ENCODE measurements at places on chromosomes 7 and 10.

DNA sequence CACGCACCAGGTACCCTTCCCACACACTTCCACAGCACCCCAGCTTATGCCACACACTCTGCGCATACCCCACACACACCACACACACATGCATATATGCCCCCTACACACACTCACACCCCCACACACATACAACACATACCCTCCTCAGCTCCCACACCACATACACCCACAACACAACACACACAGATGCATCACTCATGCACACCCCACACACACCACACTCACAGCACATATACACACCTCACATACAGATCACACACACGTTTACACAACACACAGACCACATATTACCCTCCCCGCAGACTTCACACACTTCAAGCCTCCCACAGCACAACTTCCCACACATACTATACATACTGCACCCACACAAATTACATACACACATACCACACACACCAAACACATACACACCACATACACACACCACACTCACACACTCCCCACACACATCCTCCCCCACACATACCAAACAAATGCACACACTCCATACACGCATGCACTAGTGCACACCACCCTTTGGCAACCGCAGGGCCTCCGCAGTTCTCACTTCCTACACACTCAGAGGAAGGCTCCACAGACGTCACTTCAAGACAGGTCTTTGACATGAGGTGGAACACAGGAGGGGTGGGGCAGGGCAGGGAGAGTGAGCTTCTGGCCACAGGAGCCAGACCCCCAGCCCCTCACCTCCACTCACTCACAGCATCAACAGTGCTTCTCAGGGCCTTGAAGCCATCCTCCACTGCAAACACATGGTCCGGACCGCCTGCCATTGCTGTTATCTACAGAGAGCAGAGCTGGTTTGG is 18.5 kb upstream of the ANTXRL start:
- DNase-seq: peak; percentile 74

GRCh38 chr10:128542659-128543058 is 416.4 kb upstream of the MKI67 start:
- no peak for DNase-seq

DNA sequence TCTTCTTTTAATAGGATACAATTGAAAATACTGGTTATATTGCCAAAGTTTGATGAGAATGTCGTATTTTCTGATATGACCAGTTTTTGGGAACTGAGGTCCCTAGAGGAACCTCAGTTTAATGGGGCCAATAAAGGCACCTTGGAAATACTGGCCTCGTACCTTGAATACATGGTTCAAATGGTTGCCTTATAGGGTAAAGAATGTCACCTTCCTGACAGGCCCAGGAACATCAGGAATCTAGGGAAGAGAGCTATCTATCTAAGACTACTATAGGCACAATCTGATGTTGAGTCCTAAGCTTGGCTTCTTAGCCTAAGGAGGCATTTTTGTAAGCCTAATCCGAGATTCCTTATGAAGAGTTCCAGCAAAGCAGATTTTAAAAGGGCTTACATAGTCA is 9.3 kb downstream of the SHTN1 start:
- no peak for DNase-seq

- DNase-seq: no peak
Measured at GRCh38 chr10:115829521-115830205, 443.3 kb downstream of the GFRA1 start.

- peak; percentile 1 for DNase-seq
Measured at GRCh38 chr7:124764847-124765400, 668 bp downstream of the GPR37 start.

DNA sequence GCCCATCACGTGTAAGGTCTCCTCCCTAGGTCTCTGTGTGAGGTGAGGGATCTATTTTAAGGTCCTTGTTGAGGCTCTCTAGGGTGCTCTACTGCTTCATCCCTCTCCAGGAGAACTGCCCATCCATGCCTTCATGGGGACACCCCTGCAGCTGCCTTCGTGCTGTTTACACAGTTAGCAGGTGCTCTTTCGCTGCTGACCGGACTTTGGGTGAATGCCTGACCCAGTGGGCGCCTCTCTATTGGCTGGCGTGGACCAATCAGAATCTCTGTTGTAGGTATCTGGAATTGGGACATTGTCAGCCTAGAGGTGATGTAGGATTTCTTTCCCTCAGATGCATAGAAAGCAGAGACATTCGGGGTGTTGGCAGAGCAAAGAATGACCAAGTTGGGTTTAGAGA is 38.7 kb upstream of the HMX3 start:
- no peak for DNase-seq

GRCh38 chr7:43199371-43200160 is 87.1 kb downstream of the HECW1 start:
- DNase-seq: no peak

DNA sequence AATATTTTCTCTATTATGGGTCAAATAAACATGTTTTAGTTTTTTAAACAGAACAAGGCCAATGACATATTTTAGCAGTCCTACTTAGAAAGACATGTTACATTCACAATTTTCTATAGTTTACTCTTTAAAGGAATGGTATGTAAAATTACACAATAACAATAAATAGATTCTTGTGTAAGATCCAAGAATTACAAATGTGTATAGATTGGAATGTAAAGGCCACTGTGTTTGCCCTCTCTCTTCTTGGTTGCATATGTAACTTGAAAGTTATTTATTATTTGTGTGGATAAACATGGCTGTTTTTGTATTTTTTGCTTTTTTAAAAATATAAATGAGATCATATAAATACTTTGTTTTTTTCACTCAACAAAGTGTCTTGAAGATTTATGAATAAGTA is 979.3 kb upstream of the CELF2 start:
- no peak for DNase-seq

DNA sequence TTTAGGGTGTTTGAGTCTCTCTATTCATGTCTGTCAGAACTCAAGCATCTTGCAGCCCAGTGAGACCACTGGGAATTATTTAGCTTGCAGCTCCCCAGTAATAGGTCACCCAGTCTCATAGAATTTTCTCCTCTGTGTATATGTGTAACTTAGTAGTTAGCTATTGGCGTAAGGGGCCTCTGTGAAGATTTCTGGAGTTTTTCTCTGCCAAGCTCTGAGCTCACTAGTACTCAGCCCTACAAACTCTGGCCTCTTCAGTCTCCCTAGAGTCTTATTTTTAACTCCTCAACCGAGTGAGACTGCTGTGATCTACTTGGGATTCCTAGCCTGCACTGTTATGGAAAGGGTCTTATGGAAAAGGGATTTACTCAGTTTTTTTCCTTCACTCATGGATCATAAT is 90.2 kb downstream of the PPP1R9A start:
- no peak for DNase-seq

DNA sequence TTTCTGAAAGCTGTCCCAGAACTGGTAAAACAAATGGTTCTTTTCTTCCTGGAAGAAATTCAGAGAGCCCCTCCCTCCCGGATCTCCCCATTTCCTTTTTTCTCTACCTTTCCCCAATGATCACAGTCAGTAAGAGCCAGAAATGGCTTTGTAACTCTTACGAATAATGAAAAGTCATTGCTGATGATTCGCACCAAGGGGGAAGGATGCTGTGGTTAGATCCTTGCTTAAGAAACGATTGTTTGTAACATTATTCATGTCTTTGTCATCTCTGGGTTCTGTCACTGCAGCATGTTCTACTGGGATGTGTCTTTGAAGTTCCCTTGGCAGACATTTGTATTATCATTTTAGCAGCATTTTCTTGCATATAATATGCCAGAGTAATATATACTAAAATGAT is 138.9 kb downstream of the CACNB2 start:
- DNase-seq: no peak

DNA sequence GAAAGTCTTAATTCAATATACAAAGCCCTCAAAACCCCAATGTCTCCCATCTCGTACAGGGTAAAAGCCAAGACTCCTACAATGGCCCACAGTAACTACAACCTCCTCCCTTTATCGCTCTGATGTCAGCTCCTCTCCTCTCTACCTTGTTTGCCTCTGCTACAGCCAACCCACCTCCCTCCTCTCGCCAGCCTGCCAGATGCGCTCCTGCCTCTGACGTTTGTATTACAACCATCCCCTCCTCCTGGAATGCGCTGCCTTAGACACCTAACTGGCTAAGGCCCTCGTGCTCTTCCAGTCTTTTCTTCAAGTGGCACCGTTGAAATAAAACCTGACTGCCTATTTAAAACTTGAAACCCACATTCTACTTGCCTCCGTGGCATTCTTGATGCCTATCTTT is 115.3 kb upstream of the MYO3A start:
- no peak for DNase-seq

DNA sequence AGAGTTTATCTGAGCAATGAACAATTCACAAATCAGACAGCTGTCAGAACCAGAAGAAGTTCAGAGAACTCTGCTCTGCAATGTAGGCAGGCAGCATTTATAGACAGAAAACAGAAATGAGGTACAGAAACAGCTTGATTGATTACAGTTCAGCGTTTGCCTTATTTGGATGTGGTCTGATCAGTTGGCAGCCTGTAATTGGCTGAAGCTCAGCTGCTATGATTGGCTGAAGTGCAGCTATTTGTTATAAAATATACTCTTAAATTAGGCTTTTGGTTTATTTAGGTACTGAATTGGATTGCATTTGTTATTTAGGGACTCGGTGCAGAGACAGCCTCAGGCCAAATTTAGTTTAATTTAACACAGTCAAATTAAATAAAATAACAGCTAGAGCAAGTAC is 85.8 kb upstream of the JAZF1 start:
- DNase-seq: no peak

DNA sequence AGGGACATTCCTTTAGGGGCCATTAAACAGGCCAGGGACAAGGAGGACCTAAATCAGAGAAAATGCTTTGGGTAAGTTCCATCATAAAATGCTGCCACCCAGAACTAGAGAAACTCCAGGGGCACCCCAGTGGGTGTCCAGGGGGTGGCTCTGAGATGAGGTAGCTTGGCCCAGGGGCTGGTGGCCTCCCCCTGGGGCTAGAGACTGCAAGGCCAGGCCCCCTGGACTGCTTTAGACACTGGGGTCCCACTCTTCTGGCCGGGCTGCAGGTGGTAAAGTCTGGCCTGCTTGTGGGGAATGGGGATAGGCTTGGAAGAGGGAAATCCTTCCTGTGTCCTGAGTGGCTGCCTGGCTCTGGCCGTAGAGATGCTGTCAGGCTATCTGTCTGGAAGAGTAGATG is 169.6 kb upstream of the PODXL start:
- DNase-seq: no peak

DNA sequence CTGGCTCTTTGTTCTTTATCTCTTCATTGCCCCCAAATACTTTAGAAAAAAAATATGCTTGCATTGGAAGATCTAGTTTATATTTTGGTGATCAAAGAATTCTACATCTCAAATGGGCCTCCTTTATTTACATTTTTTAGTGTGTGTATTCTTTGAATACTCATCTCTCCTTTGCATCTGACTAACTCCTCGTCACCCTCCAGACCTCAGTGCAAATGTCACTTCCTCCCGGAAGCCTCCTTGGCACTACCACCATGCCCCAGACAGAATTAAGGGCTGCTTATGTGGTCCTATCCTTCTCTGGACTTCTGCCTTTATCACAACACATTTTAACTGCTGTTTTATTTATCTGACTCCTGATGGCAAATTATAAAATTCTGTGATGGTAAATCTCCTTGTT is 52.0 kb upstream of the PPP1R3C start:
- DNase-seq: no peak

DNA sequence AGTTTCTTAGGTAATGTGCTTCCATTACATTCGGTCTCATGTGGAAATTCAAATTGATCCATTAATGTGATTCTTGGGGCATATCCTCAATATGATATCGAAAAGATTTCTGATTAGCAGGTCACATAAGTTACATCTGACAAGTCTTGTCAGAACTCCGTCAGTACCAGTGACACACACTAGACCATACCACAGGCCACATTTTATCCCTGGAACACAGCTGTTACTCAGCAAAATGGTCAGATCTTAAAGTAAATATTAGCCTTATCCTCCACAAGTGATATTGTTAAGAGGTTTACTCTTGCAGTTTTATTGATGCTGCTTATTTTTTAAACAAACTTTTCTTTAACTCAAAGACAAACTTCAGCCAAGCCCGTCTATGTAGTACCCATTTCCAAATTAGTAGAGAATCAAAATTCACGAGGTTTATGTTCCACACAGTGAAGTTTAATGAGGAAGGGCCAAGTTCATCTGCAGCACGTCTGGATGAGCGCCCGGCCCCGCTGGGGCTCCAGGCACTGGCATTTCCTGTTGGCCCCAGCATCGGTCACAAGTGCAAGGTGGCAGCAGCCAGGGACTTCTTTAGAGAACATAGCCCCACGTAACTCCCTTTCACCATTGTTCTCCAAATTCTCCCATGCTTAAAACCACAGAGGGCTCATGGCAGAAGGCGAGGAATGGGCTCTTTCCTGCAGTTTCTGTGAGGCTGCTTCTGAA is 132.2 kb downstream of the VIPR2 start:
- no peak for DNase-seq

- DNase-seq: no peak
Measured at GRCh38 chr7:110607050-110607857, 483.7 kb upstream of the LRRN3 start.

DNA sequence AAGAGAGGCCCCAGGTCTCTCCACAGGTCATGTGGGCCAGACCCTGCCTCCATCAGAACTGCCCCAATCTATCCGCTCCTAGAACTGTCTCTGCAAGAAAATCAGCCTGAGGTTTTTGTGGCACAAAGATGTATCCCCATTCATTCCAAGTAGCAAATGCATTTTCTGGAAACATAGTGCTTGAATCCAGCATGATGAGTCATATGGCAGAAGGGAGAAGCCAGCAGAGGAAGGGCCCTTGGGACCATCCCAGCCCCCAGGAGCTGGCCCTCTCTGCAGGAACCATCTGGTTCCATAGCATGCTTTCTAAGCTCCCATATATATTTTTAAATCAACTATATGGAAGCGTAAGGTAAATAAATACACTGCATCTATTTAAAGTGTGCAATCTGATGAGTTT is 563.2 kb downstream of the GALNT17 start:
- no peak for DNase-seq

- DNase-seq: peak; percentile 34
Measured at GRCh38 chr7:106767498-106768323, 97.4 kb upstream of the PIK3CG start.

DNA sequence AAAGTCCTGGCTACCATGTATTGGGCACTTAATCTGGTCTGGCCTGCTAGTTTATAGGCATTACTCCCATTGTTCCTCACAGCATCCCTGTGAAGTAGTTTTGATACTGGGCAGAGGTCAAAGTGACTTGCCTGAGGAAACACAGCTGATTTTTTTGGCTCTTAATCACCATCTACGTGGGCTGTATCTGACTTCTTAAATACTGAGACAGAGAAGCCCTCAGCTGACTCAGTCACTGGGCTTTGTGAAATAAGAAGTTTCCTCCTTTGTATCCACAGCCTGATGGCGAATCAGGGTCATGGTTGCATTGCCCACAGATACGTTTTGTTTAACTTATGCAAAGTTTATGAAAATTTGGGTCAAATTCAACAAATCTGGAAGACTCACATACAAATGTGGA is 13.2 kb downstream of the TACR2 start:
- DNase-seq: no peak

- DNase-seq: no peak
Measured at GRCh38 chr7:5436003-5436678, 12.5 kb upstream of the TNRC18 start.

Data from naive thymus-derived CD4-positive, alpha-beta T cell (primary cell).